ENCODE measurements at places on chromosomes 3 and 15.
A peak's percentile ranks its signal among the peaks of the same experiment; 100 is the strongest.

DNA sequence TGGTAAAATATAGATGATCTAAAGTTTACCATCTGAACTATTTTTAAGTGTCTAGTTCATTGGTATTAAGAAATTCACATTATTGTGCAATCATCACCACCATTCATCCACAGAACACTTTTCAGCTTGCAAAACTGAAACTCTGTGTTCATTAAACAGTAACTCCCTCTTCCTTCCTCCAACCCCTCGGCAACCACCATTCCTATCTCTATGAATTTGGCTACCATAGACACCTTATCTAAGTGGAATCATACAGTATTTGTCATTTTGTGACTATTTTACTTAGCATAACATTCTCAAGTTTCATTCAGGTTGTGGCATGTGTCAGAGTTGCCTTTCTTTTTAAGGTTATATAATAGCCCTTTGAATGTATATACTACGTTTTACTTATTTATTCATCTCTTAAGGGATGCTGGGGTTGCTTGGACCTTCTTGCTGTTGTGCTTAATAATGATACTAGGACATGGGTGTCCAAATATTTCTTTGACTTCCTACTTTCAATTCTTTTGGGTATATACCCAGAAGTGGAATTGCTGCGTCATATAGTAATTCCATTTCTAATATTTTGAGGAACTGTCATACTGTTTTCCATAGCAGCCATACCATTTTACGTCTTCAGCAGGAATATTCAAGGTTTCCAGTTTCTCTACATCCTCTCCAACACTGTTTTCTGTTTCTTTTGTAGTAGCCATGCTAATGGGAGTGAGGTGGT lies 20.9 kb downstream of the KAT2B start:
- peak; percentile 64 for DNase-seq

GRCh38 chr15:31372635-31373091 lies 46.0 kb downstream of the KLF13 start:
- DNase-seq = no peak

GRCh38 chr3:5330152-5330810 lies 142.8 kb downstream of the EDEM1 start:
- no peak for DNase-seq

GRCh38 chr15:84143753-84144314 lies 91.7 kb upstream of the GOLGA6L4 start:
- DNase-seq = no peak

Measured in OCI-M1 (cell line).